ENCODE measurements at places on chromosomes 12 and 14.
A peak's percentile ranks its signal among the peaks of the same experiment; 100 is the strongest.

- DNase-seq, result no peak
Observed at GRCh38 chr12:101823039-101823438, 7.7 kb downstream of the GNPTAB start.

DNA sequence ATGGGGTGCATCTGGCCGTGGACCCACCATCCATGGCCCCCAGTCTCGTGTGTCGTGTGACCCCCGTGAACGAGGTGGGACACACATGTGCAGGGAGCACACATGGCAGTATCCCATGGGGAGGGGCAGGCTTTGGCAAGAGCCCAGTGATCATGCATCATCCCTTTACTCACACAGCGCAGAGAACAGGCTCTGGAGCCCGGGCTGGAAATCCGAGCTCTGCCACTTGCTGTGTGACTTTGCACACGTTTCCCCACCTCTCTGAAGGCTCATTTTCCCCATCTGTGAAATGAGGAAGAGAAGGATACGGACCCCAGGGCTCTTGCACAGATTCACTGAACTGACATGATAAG lies 119.9 kb downstream of the PHETA1 start:
- DNase-seq, result no peak

- no peak for DNase-seq
Observed at GRCh38 chr12:22275843-22276242, 58.7 kb downstream of the ST8SIA1 start.

DNA sequence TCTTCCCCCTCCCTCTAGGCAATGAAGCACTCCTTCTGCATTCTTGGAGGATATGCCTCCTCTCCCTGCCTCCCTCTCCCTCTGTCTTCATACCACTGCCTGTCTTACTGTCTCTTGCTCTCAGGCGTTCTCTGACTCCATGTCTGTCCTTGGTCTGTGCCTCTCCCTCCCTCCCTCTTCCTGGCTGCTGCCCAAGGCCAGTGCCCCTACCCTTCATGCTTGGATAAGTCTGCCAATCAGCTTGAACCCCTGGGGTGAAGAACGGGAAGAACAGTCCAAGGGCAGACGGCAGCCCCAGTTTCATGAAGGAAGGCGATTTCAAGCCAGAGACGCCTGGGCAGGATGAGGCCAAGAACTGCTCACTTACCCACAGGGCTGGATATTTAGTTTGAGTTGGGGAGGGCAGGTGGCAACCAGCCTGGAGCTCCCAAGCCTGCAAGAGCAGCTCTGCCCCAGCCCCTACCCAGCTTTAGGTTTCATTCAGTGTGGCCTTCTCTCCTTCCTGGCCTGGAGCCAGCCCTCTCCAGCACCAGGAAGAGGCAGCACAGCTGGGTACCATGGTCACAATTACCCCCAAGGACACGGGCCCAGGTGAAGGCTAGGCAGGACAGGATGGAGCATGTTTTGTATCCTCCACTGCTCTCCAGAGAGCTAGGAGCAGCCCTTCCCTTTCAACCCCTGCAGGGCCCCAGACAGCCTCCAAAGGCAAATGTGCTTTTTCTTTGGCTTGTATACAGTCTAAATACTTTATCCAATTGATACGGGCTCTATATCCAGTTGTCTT lies 35.8 kb upstream of the LTBP2 start:
- peak; percentile 67 for DNase-seq

DNA sequence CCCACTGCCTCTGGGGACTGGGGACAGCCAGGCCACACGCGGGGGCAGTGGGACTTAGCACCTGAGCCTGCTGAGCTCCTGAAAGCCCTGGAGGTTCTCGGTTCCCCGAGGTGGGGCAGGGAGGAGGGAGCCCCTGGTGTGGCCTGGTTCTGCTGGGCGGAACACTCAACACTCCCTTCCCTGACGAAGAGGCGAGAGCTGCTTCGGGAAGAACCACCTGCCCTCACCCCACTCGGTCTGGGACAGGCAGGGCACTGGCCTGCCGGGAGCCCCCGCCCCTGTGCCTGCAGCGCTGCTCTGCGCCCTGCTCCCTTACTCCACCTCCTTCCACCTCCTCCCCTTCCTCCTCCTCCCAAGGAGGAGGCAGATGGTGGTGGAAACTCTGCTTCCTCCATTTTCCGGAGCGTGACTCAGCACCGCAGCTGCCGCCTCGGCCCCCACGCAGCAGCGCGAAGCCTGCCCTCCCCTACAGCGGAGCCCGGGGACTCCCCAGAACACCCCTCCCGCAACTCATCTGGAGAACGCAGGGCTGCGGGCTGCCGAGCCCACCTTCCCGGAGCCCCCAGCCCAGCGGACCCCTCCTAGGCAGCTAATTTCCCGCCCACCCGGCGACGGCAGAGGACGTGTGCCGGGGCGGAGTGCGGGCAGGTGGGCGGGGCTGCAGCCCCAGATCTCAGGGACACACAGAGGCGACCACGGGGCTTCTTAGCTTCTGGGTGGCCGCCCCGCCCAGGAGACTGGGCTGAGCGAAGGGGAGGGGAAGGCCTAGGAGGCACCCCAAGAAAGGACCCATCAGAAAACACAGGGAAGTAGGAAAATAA lies 11.7 kb upstream of the INF2 start:
- DNase-seq, result no peak

DNA sequence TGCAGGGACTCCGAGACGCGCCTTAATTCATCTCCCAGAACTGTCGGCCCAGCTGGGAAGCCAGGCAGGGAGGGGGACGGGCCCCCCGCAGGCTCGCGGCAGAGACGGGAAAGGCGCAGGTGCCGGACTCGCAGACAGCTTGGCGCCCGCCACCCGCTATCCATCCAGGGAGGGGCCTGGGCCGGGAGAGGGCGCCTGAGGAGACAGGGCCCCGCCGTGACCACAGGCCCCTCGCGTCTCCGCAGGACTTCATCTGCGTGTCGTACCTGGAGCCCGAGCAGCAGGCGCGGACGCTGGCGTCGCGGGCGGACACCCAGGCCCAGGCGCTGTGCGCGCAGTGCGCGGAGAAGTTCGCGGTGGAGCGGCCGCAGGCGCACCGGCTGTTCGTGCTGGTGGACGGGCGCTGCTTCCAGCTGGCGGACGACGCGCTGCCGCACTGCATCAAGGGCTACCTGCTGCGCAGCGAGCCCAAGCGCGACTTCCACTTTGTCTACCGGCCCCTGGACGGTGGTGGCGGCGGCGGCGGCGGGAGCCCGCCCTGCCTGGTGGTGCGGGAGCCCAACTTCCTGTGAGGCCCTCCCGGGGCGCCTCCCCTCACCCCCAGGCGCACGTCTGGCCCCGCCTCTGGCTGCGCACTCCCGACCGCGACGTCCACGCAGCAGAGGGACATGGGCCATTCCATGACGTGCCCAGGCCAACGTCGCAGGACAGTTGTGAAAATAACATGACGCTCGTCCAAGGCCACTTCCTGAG lies 60.6 kb downstream of the LGMN start:
- peak; percentile 47 for DNase-seq

DNA sequence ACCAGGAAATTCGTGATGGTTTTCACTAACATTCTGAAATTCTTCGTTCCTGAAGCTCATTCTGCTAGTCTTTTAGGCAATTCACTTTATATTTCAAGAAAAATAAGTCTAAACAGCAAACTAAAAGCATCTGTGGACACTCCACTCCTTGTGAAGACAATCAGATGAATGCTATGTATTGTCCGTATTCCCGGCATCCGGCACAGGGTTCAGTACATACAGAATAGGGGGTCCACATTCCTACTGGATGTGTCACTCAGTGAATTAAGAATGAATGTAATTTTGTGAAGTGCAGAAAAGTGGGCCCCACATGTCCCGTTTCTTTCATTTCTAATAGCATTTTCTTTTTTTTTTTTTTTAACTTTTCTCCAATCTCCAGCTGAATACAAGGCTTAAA lies 241.3 kb downstream of the GRIN2B start:
- no peak for DNase-seq

GRCh38 chr12:111573476-111573875 lies 25.6 kb downstream of the ATXN2 start:
- no peak for DNase-seq

Data from NCI-H2227 treated with DMSO at 0.1 percent for 48 hours (cell line).